Mucosa of gallbladder (tissue), 1 donor: ENCODE measurements at places on chromosomes 6 and 20.

DNA sequence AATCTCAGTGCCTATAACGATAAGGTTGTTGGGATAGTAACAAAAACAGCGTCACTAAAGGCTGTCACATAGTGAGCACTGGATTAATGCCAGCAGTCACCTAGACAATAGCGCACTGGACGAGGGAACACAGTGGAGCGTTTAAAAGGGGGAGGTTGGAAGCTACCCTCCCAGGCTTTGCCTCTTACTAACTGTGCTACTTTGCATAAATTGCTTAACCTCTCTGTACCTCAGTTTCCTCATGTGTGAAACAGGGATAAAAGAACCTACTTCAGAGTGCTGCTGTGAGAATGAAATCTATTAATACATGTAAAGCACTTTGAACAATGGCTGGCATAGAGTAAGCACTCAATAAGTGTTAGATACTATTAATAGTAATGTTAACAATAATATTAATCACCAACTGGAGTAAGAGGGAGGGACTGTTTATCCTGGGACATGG, 10.5 kb downstream of the BCL2L1 start:
- DNase-seq = peak; percentile 45

DNA sequence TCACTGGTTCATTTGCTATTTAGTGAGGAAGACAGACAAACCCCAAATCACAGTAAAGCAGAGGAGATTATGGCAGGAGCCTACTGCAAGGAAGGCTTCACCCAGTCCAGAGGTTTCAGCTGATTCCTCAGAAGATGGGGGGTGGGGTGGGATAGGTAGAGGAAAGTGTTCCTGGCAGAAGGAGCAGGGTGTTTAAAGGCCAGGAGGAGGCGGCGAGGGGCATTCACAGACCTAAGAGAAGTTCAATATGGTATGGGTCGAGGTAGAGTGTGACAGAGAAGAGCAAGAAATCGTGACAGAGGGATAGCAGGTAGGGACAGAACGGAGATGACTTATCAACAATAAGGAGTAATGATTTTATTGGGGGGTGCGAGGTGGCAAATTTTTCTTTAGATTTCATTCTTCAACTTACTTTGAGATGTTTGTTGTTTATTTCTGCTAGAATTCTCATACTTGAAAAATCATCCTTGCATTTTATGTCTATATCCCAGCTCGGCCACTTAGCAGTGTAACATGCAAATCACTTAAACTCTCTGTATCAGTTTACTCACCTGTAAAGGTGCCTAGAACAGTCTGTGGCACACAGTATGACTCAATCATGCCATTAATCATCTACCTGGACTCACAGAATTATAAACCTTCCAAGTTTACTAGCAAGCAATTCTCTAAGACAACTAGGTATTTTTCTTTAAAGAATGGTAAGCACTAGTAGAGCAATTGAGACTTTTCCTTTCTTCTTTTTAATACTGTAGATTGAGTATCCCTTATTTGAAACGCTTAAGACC, 176.7 kb downstream of the REV3L start:
- DNase-seq = no peak

DNA sequence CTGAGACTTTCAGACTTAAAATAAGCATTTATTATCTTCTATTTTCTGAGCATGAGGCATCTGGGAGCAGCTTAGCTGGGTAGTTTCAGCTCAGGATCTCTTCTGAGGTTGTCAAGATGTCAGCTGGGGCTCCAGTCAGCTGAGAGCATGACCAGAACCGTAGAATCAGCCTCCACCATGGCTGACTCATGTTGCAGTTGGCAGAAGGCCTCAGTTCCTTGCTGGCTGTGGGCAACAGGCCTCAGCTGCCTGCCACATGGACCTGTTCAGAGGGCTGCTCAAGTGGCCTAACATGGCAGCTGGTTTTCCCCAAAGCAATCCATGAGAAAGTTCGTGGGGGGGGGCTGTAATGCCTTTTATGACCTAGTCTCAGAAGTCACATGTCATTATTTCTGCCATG, 142.3 kb downstream of the LY86 start:
- peak; percentile 53 for DNase-seq

DNA sequence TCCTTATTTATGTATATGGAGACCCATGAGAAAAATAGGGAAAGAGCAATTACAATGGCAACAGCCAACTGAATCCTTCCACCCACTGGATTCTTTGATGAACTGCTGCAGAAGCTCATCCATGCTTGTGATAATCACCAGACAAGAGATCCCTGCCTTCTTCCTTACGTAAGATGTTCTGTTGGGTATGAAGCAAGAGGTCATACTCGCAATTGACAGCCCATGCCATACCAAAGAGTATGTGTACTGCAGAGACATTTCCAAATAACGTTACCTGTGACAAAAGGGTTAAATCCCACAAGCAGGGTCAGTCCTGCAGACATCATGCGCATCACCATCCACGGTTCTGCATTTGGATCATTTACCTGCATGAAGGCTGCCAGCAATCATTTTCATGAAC, 27.8 kb downstream of the ELOVL5 start:
- no peak for DNase-seq

DNA sequence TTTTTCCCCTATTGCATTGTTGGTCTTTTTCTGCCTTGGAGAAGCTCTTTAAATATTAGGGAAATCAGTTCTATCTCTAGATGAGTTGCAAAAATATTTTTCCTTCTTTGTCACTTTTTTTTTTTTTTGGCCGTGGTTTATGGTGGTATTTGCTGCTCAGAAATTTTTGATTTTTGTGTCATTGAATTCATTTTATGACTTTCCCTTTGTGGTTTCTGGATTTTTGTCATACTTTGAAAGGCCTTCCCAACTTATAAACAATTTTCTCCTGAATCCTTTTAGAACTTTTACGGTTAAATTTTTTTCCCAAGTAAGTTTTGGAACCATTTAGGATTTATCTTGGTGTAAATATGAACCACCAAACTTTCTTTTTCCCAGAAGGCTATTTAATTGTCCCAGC, 145.6 kb downstream of the GJA10 start:
- DNase-seq = no peak

GRCh38 chr6:44682987-44683779, 295.7 kb downstream of the CDC5L start:
- no peak for DNase-seq

- no peak for DNase-seq
These were observed 3.3 kb downstream of the NPEPL1 start for GRCh38 chr20:58695895-58696375.

DNA sequence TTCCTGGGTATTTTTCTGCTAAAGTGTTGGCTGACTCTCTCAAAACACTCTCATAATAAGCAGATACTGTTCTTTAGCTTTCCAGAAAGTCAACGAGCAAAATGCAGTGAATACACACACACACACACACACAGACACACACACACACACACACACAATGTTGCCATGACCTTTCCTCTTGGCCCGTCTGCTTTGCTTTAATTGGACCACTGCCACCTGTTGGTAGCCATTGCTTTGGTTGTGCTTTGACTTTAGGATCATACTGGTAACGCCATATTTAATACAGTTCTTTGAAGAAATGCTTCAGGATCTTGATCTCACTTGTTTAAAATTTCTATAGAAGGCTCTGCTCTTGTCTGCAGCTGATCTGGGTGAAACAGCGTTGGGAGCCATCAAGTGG, 4.4 kb downstream of the FIG4 start:
- no peak for DNase-seq

- no peak for DNase-seq
These were observed 39.7 kb downstream of the PIM1 start for GRCh38 chr6:37209461-37210205.

- DNase-seq = no peak
These were observed 95.8 kb downstream of the PERP start for GRCh38 chr6:138011413-138011812.

GRCh38 chr6:109028439-109028838, 66.2 kb downstream of the SESN1 start:
- DNase-seq = no peak

DNA sequence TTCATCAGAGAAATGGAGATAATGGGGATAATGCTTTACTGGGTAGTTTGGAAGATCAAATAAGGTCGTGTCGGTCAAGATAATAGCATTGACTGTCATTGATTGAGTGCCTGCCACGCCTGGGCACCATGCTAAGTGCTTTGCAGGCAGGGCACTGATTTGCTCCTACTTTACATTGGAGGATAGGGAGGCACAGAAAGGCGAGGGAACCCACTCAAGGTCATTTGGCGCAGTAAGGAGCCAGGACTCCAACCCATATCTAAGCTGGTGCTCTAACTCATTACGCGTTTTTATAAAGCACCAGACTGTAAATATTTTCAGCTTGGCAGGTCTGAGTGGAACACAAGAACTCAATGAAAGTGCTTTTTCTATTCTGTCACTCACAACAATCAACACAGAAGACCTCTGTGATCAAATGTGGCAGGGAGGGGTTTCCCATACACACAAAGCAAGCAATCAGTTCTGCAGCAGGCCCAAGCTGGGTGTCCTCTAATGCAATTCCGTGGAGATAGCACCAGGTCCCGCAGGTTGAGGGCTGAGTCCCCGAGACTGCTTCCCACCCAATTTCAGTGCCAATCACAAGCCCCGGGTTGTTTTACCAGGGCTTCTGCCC, 373.6 kb downstream of the CDH26 start:
- no peak for DNase-seq

- no peak for DNase-seq
These were observed 4.1 kb upstream of the PAX1 start for GRCh38 chr20:21701171-21701876.

DNA sequence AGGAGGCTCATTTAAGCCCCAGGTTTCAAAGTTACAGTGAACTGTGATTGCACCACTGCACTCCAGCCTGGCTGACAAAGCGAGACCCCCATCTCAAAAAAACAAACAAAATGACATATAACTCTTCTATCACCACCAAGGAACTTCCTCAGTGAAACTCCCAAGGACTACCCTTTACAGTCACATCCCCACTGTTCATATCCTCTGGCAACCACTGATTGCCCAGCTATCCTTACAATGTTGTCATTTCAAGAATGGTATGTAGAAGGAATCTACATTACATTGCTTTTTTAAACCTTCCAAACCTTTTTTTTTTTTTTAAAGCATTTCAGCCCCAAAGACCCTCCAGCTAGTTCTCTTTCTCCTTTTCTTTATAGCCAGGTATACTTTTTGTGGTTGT, 123.1 kb upstream of the CARMIL1 start:
- DNase-seq = no peak

DNA sequence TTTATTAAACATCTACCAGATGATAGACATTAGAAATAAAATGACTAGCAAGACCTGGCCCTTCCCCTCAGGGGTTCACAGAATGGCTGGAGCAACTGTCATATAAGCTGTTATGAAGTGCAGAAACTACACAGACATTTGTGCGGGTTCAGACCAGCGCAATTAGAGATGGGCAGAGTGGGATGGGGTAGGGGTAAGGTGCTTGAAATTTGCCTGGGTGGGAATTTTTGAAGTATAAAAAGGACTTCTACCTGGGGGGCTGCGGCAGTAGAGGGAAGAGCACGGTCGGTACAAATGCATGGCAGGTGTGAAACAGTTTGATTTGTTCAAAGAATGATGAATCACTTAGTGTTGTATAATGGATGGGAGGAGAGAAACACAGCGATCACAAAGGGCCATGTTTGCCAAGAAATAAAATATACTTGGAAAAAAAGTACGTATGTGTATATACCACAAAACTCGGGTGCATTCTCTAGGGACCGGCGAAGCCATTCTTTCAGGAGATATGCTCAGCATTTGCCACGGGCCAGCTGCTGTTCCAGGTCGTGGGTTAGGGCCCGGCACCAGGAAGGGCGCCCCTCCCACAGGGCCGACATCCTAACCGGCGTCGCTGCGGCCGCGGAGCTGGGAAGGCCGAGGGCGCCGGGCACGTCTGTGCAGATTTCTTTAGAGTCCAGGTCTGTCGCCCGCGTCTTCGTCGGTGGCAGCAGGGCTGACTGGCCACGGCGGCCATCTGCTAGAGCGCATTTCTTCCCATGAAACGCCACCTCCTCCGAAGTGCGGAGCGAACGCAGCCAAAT, 809 bp upstream of the NOL7 start:
- peak; percentile 37 for DNase-seq

GRCh38 chr6:91167846-91168245, 581.0 kb upstream of the MAP3K7 start:
- DNase-seq = no peak

DNA sequence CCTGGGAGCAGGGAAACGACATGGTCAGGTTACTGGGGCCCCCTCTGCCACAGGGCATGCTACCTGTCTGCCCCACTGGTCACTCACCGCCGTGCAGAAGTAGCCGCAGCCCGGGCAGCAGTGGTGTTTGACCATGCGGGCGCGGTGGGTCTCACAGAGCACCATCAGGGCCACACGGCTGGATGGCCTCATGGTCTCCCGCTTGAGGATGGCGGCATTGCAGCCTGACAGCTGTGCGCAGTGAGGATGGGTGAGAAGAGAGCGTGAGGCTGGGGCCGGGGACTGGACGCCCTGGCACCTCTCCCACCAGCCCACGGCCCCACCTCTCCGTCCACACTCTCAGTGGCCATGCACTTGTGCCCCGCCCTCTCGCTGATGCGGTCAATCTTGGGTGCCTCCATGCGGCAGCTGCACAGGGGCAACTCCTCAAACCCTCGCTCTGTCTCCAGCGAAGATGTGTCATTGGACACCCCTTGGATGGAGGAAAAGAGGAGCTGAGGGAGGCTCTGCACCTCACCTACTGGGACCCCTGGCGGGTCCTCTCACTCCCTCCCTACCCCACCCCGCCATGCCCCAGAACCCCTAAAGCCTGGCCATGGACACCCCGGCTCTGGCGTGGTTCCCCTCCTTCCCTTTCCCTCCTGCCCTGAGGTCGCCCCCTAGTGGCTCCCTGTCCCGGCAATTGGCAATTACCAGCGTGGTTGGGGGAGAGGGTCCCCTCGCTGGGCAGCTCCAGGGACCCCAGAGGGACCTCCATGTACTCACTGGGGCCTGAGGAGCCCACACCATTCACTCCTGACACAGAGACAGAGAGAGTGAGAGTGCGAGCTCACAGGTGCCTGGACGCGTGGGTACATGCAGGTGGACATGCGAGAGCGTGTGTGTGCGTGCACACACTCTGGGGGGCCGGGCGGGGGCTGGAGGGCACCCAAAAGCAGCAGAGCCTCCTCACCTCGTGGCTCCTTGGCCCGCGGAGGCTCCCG, 8.9 kb downstream of the EHMT2 start:
- no peak for DNase-seq

GRCh38 chr6:13924949-13925881, at the start of gene RNF182:
RNF182 (plus strand) TSS chr6:13924952; CDS start chr6:13977120, 52,168 bp downstream.
- no peak for DNase-seq

- DNase-seq = peak; percentile 78
These were observed 238.7 kb upstream of the SOX4 start for GRCh38 chr6:21354805-21355238.
